ENCODE measurements at places on chromosomes 7 and 10.

GRCh38 chr10:26857991-26858706 lies 2.6 kb downstream of the ABI1 start:
- no peak for DNase-seq

- DNase-seq: no peak
Measured at GRCh38 chr10:114635101-114635500, 23.0 kb downstream of the ABLIM1 start.

DNA sequence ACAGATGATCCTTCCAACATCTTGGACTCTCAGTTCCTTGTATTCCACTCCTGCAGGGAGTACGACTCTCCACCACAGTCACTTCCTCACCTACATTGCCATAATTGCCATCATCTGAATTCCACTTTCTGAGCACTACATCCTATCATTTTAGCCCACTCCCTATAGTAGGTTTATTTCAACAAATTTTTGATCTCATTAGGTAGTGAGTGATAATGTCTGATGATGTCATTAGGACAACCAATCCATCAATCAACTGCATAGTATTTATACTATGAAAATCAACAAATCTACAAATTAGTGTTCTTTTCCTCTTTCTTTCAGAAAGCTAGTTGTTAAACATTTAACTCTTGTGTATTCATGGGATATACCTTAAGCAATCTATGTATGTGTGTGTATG lies 13.7 kb upstream of the TRA2A start:
- DNase-seq: no peak

- no peak for DNase-seq
Measured at GRCh38 chr10:85610381-85611092, 756.1 kb downstream of the GRID1 start.

- DNase-seq: no peak
Measured at GRCh38 chr10:49350846-49351532, 44.9 kb downstream of the DRGX start.

- no peak for DNase-seq
Measured at GRCh38 chr10:91955114-91955513, 31.5 kb downstream of the BTAF1 start.

DNA sequence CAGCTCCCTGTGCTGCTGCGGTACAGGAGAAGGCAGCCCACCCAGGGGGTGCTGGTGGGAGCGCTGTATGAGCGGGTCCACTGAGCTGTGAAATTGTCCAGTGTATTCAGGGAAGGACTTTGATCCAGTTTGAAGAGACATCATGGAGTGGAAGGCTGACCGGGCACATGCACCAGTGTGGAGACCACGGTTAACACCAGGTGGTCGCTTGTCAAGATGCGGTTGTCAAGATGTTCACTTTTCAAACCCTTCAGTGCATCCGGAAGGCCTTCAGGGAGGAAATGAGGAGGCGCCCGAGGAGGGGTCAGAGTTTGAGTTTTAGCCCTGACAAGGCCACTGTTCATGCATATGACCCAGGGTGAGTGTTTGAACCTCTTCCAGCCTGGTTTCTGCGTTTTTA lies 6.1 kb downstream of the DOCK1 start:
- no peak for DNase-seq

- DNase-seq: no peak
Measured at GRCh38 chr10:17349717-17350116, 104.7 kb downstream of the ST8SIA6 start.

DNA sequence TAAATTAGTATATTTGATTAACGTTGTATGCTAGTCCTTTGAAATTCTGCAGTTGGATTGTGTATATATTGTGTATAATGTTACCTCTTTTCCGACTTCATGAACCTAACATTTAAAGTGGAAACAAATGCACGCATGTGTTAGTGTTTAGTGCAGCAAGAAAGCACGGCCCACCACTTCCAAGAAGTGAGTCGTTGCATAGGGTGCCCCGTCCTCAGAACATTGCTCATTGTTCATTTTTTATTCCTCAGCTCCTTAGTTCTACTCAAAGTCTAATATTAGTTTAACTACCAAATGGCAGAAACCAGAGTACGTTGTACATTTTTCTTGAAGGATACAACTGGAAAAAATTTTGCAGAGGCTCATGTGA lies 407.6 kb downstream of the AUTS2 start:
- no peak for DNase-seq

DNA sequence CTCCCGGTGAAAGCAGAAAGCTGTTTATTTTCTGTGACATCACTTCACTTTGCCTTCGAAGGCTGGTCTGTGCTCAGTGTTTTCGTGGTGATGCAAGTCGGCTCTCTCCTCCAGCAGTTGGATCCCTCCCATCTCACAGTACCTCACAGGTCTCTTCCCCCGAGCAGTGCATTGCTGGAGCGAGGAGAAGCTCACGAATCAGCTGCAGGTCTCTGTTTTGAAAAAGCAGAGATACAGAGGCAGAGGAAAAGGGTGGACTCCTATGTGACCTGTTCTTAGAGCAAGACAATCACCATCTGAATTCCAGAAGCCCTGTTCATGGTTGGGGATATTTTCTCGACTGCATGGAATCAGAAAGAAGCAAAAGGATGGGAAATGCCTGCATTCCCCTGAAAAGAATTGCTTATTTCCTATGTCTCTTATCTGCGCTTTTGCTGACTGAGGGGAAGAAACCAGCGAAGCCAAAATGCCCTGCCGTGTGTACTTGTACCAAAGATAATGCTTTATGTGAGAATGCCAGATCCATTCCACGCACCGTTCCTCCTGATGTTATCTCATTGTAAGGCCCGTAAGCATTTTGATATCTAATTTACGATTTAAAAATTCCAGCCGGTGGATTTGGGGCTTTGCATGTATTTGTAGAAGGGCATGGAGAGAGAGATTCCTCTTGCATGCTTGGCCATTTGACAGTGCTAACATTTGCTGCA lies at the start of gene LGI1:
LGI1 (plus strand) TSS at position 136 of the 707 bp plus-strand sequence; CDS start at position 345, 209 bp downstream.
- peak; percentile 36 for DNase-seq

- no peak for DNase-seq
Measured at GRCh38 chr10:102948786-102949185, 30.7 kb downstream of the CNNM2 start.

DNA sequence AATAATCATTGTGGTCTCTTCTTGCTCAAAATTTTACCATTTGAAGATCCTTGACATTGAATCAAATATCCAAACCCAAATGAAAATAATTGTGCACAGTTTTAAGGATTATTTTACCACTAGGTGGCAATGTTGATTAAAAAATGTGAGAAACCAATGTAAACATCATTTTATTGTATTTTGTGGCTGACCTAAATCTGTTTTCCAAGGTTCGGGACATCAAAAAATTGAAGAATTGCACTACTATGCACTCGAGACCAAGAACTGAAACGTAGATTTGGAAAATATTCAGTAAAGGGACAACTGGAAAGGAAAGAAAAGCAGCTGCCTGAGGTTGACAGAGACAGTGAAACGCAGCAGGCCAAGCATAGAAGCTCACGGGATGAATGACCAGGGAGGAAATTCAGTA lies 259.3 kb downstream of the SNX13 start:
- DNase-seq: no peak

GRCh38 chr7:153470004-153470671 lies 582.1 kb upstream of the DPP6 start:
- DNase-seq: no peak

GRCh38 chr10:19195698-19196097 lies 147.1 kb downstream of the MALRD1 start:
- DNase-seq: no peak

DNA sequence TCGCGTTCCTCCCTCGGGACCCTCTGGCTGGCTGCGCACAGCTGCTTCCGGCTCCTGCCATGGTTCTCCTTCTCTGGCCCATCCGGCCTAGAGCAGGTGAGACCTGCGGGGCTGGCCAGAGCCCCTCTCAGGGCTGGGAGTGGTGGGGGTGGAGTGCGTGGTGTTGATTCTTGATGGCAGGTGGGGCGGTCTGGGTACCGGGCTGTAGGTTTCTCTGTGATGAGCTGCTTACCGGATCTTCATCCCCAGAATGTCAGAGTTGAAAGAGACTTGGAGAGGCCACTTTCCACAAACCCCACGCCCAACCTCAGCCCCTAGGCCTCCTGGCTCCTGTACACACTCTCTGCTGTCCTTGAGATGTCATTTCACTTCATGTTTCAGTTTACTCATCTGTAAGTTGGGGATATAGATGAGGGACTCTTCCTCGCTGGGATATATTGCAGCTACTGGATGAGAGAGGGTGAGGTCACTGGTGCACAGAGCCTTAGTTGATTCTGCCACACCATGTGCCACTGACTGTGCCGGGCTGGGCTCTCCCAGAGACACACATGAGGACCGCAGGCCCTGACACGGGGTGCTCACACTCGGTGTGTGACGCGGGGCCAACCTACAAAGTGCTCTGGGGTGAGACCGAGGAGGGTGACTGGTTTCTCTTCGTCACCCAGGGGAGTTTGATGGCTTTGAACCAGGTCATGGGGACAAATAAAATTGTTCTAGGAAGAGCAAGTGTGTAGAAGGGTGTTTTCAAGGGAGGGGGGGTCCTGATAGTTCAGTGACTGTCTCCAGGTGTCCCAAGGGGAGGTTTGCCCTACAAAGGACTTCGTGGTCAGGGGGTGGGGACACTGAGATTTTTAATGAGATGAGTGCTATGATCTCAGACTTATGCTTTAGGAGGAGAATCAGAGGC lies 29.5 kb downstream of the ZNF775 start:
- no peak for DNase-seq

DNA sequence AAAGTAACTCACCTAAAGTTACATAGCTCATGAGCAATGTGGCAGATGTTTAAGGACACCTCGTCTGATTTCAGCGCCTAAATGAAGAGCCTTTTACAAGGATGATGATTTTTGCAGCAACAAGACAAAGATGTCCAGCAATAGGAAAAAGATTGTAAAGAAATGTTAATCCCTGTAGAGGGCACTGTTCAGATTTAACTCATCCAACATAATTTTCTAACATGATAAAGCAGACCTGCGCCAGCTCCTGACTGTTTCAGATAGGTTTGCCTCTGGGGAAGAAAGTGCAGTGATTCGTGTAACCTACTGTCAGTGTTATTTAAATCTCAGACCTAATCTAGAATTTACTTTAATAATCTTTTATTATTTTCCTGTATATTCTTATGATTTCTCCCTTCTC lies 595.2 kb downstream of the AUTS2 start:
- DNase-seq: no peak

GRCh38 chr10:95467162-95467599 lies 94.0 kb downstream of the SORBS1 start:
- DNase-seq: peak; percentile 71

- DNase-seq: no peak
Measured at GRCh38 chr7:66871076-66871475, 49.9 kb upstream of the TMEM248 start.

- peak; percentile 92 for DNase-seq
Measured at GRCh38 chr10:116849248-116850057, at the start of gene ENO4. Gene ENO4 (plus strand): TSS chr10:116849499. CDS start chr10:116849567, 68 bp downstream.

DNA sequence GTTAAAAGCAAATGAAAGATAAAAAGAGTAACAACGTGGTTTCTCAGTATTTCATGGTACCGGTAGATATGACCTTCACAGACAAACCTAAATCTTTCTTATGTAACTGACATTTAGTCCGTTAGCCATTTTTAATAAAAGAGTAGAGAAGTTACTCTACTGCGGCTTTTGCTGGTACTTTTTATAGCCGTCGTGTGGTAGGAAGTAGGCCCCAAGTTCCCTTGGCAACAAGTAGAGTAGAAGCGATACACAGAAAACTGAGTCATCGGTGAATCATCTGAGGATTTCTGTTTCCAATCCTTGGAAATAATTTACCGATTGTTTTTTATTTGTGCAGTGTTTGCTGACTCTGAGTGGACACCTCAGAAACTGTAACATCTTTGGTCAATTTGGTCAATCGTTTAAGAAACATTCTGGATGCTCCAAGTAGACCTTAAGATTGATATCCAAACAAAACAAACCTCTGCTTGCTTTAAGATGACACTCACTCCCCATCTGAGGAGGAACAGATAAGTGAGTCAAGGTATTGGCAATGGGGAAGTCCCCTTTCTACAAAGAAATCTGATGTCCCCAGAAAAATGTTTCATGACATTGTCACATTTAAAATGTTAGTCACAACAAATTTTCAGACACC lies 63.9 kb upstream of the AHR start:
- DNase-seq: peak; percentile 46
